ENCODE measurements at places on chromosomes 1 and 21.

- no peak for DNase-seq
These were observed 8.8 kb downstream of the ASAP3 start for GRCh38 chr1:23475134-23475628.

GRCh38 chr1:241968611-241969010 lies 11.0 kb downstream of the BECN2 start:
- DNase-seq = no peak

DNA sequence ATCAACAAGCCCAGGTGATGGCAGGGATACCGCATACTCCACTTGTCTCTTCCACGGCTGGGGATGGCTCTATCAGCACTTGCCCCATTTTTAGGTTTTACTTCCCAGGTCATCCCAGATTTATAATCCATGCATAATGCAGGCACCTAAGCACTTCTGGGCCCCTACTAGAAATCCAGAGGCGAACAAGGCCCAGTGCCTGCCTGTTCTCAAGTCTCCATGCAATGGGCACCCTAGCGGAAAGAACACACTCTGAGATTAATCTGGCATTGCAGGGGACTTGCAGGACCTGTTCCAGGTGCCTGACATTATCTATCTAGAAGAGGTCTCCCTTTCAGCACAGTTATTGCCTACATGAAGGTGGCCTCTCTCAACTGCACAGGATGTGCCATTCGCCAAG lies 39.8 kb downstream of the HIVEP3 start:
- DNase-seq = no peak

DNA sequence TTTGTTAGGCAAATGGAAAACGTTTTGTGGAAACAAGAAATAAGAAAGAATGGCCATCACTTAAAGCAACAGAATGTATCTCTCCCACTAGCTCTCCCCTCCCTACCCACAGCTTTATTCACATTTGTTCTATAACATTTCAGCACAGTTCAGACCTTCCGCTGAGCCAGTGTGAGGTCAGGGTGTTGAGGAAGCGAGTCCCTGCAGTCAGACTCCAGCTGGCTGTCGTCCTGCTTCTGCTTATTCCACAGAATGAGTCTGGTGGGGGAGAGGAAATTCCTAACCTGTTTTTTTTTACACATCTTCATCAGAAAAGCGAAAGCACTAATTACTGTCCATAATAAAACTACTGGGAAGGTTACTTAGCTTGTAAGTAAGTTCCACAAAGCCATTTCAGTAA lies 39.0 kb downstream of the MRPL39 start:
- no peak for DNase-seq

DNA sequence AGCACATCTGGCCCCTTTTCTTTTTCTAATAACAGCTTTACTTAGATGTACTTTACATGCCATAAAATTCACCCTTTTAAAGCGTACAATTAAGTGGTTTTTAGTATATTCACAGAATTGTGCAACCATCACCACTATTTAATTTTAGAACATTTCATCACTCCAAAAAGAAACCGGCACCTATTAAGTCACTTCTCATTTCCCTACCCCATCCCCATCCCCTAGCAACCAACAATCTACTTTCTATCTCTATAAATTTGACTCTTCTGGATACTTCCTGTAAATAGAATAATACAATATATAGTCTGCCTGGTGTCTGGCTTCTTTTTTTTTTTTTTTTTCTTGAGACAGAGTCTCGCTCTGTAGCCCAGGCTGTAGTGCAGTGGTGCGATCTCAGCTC lies 59.5 kb upstream of the ENAH start:
- DNase-seq = no peak

GRCh38 chr1:206921772-206922265 lies at the start of gene FCMR:
TSS of gene FCMR (minus strand) at chr1:206921941. CDS start at chr1:206921854, 87 bp downstream.
- no peak for DNase-seq

DNA sequence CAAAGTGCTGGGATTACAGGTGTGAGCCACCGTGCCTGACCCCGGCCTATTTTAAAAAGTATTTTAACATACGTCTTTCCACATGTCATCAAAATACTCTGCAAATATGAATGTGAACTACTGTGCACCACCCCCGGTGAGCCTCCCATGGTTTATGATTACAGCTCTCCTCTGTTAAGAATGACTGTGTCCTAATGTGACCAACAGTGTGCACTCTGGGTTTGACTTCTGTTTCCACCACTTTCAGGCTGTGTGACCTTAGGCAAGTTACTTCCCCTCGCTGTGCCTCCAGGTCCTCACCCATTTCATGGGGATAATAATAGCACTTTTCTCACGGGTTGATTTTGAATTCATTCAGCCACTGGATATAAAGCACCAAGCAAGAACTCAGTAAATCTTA lies 14.7 kb downstream of the AMPD2 start:
- DNase-seq = no peak

- no peak for DNase-seq
These were observed 67.9 kb upstream of the DYNLT5 start for GRCh38 chr1:66684353-66684752.

DNA sequence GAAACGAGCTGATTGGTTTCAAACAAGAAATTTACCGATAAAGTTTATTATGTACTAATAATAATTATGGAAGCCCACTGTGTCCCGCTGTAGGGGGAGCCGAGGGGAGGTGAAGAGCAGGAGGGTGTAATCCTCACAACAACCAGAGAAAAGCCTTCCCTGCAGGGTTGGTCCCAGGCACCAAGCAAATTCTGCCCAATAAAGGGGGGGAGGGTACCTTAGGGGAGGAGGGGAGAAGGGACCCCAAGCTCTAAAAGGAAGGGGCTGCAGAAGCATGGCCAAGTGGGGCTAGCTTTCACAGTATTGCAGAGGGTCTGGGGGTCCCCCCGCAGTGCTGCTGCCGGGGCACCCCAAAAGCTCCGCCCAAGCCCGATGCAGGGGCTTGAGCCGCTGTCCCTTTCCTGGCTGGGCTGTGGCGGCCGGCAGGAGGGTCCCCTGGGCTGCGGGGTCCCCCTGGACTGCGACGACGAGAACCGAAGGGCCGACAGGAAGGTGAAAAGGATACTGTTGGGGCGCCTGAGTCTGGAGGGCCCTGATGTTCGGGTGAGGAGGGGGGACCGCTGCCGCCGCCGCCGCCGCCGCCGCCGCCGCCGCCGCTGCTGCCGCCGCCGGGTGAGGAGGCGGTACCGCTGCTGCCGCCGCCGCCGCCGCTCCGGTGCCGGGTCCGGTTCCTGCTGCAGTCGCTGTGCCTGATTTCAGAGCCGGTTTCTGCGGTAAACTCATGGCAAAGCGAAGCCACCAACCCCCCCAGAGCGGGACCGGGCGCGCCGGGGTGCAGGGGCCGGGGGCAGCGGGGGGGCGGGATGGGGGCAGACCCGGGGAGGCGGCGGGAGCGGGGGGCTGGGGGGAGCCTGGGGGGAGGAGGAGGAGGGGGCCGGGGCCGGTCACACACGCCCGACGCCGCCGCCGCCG lies 771 bp downstream of the EIF4G3 start:
- no peak for DNase-seq

DNA sequence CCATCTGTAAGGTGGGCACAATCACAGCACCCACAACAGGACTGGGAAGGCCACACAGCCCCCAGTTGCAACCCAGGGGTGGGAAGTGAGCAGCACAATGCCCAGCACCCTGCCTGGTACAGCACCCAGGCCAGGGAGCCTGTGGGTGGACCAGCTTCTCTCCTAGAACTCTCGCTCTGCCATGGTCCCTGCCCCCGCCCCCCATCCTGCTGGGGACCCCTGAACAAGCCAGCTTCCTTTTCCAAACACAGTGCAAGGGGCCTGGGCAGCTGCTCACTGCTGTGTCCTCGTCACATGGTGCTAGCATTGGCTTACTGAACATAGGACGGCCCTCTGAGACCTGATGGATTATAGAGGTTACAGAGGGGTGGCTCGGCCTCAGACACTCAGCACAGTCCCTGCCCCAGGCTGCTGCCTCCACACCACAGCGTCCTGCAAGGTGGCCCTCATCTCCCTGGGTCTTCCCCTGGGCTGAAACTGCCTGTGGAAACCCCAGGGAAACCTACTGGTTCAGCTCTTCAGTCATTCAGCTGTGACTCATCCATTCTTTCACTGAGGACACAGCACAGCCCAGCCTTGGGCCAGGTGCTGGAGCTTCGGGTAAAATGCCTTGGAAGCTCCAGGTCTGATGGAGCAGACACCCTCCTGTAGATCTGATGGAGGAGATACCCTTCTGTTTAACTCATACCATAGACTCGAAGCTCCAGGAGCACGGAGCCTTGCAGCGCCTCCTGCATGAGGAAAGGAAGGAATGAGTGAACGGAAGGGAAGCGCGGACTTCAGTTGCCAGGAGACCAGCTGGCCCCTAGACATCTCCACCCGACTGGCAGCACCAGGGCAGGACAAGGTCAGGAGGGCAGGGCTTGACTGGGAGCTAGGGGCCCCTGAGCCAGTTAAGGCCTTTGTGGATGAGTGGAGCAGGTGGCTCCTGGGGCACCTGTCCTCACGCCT lies 8.1 kb upstream of the PRDM16 start:
- DNase-seq = no peak

- DNase-seq = no peak
These were observed 13.6 kb downstream of the SLC26A9 start for GRCh38 chr1:205929496-205930194.

DNA sequence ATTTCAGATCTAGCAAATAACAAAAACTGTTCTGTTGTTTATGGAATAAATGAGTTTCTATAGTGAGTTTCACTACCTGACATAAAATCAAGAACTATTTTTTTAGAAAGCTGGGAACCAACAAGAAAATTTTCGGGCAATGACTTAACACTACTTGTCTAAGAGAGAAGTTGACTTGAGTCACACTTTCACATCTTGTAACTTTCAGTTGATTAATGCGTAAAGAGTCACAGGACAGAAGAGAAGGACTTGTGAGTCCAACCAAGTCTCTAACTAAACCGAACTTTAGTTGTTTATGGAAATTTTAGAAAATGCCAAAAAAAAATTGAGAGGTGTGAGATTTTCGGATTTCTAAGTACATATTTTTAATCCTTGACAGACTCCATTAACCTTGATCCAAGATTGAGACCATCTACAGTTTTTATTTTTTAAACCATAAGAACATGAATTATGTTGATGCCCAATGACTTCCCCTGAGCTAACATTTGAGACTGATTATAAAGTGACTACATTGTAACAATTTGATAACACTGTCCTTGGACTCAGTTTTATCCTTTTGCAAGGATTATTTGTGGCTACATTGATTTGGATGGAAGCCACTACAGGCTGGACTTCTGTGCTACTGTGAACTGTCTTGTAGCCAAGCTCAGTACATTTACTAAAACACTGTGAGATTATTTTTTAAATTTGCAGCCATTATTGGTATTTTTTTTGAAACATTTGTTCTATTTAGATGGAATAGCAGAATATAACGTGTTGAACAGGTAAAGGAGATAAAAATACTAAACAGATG lies 284.0 kb downstream of the PTPRC start:
- no peak for DNase-seq

DNA sequence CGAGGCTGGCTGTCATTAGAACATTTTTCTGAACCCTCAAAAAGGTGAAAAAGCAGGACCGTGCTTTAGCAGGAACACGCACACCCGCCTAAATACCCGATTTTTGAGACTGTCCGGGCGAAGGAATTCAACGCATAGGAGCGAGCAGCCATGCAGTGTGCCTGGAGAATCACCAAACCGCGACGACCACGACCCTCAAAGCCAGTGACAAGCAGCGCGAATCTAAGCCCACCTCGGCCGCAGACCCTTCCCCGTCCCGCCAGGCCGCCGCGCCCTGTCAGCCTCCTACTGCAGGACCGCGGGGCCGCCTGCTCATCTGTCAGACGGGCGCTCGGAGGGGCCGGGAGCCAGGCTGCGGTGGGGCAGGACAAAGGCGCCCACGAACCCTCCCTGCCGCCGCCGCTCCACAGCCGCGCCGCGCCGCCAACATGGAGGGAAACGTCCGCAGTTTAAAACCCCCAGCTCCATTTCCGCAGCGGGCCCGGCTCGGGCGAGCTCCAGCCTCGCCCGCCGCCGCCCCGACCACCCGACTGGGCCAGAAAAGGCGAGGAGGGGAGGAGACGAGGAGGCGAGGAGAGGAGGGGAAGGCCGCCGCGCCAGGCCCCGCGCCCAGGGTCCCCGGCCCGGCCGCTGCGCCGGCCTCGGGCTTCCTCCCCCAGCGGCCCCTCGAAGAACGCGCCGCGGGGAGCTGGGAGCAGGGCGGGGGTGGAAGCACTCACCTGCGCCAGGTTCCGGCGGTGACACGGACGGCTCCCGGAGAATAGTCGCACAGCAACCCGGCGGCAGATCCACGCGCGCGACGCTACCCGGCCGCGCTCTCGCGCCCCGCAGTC lies at the start of gene LBR:
LBR (minus strand) TSS at position 804 of the 833 bp plus-strand sequence. CDS start 3,963 bp downstream, outside the sequence.
- no peak for DNase-seq

- no peak for DNase-seq
These were observed 21.0 kb upstream of the PIK3CD start for GRCh38 chr1:9630331-9631111.

DNA sequence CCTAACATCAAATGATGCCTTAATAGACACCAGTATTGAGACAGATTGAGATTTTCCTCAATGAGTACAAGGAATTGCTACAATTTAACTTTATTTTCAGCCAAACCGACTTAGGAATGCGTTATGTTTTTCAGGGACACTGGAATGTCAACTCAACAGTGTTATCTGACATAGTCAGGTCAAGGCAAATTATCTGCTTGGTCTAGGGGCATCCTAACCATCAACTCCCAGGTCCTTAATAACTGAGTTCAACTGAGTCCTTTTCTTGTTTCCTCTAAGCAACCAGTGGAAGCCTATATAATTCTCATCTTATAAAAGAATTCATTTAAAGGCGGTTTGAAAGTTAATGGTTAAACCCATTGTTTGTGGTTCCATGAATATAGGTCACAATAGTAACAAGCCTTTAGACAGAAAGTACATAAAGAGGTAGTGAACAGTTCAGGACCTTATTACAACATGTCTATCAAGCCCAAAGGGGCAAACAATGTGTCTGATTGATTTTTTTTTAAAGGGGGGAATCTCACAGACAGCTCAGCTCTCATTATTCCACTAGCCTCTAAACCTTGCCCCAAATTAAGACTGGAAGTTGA lies 32.3 kb upstream of the NR5A2 start:
- DNase-seq = no peak

DNA sequence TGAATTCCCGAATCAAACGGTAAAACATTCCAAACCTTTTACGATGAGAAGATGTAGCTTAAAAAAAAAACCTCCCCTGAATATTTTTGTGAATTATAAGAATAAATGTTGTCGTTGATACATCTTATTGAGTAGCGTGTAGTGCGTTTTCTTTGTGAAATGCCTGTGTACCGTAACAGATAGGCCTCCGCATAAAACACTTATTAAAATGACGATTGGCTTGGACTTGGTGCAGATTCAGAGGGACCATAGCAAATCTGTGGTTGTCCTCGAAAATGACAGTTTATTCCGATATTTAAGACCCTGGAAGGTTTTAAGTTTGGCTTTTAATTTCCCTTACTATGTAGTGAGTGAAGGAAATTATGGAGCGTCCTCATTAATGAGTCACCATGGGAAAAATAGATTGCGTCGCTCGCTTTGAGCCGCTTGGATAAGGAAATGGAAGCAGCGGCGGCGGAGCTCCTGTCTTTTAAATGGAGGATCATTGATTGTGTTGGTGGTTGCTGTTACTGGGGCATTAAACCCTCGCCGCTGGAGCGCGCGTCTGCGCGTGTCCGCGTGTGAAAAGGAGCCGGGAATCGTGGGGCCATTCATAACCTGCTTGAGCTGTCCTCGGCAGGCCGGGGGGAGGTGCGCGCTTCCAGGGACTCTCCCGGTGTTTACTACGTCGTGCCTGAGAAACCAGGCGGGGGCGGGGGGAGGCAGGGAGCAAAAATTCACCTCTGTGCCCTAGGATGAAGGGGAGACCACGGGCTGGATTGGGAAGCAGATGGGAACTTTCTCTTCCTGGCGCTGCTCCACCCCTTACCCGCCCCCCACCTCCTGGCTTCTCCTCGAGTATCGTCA lies 1.6 kb downstream of the SPEN start:
- DNase-seq = no peak
